Activated CD4-positive, CD25-positive, alpha-beta regulatory T cell treated with anti-CD3 and anti-CD28 coated beads, Interleukin-2, amount 50 U/mL, for 24 hours (primary cell): ENCODE measurements at places on chromosomes 3 and 15.
A peak's percentile ranks its signal among the peaks of the same experiment; 100 is the strongest.

GRCh38 chr3:50003824-50004223, 63.9 kb downstream of the RBM6 start:
- no peak for ATAC-seq

DNA sequence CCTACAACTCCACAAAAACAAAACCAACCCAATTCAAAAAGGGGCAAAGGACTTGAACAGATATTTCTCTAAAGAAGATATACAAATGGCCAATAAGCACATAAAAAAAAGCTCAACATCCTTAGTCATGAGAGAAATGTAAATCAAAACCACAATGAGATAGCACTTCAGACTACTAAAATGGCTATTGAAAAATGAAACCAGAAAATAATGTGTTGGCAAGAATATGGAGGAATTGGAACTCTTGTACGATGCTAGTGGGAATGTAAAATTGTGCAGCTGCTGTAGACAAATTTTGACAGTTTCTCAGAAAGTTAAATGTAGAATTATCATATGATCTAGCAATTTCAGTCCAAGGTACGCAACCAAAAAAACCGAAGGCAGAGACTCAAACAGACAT, 29.0 kb downstream of the KY start:
- no peak for ATAC-seq

DNA sequence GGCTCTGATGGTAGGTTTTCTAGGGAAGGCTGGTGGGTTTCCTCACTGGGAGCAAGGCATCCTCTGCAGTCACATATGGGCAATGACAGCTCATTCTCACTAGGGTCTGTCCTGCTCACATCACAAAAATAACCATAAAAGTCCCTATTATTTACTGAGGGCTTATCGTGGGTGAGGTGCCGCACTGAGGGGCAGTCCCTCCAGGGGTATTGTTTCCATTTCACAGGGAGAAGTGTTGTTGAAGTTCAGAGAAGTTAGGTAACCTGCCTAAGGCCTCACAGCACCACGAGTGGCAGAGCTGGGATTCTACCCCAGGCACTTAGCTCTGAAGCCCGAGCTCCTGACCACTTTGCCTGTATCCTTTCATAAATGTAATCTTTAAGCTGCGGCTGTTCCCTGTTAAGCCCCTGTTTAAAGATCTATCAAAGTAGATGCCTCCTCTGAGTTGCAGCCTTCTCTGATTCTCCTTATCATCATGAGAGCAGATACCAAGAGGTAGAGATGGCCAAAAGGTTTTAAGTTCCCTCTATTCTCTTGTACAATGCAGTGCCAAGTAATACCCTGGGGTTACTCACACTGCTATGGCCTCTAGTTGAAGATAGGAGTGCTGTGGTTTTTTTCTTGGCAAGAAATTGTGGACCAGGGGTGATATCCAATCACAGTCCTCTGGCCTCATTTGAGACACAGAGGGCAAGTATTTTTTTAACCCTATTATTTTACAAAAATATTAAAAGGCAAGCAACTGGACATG, 107.0 kb downstream of the RPLP1 start:
- no peak for ATAC-seq

GRCh38 chr3:39272191-39272590, 7.6 kb downstream of the CX3CR1 start:
- ATAC-seq: no peak

DNA sequence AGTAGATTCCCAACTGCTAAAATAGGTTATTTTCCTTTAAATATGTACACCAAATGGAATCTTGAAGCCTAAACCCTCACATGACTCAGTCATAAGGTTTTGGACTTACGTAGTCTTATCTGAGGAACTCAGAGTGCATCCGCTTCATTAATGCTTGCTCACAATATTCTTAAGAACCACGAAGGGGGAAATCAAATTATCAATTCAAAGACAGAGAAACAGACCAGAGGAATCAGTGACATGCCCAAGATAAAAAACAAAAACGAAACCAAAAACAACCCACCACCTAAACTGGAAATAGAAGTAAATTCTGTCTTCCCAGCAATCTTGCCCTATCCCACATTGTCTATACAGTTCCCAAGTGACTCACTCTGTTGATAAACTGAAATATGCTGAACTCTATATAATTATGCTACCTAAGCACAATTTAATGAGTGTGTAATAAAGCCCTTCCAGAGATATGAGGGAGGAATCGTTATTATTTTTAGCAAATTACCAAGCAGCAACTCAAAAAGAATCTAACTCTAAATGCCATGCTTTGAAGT, 135.4 kb upstream of the CBLB start:
- peak; percentile 70 for ATAC-seq
